ENCODE measurements at places on chromosomes 4 and X. TPM values are rescaled to one million over a fixed set of nuclear protein-coding genes. Genes with fewer than 3 reads are reported as not detected.

DNA sequence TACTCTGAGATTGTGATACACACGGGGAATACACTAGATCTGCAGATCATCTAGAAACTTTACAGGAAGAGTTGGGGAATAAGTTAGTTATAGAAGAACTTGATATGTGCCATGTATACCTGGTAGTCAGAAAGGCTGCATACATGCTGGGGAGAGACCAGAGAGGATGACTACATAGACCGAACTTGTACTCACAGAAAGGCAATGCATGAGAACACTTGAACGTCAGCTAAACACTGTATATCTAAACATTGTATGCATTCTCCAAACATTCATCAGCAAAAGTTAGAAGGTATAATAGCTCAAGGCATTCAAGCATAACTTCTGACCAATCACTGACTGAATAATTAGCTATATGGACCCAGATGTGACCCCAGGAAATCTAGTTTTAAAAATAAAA is 78.0 kb upstream of the PDHA2 start:
- H3K4me3 ChIP-seq, result no peak overlapping the region
- H3K27me3 ChIP-seq, result no peaks in the 10 kb centered on the region
- no peak overlapping the region for H3K27ac ChIP-seq

- H3K27ac ChIP-seq, result no peak overlapping the region
- H3K4me3 ChIP-seq, result peak overlapping the region; percentile 48
- H3K4me1 ChIP-seq, result peaks cover 9% of the 10 kb centered on the region
- no peaks in the 10 kb centered on the region for H3K36me3 ChIP-seq
Observed at GRCh38 chr4:80266902-80267380, 477 bp downstream of the FGF5 start.

GRCh38 chrX:10929747-10930146 is 181.4 kb upstream of the HCCS start:
- no peak for DNase-seq
- no peak overlapping the region for H3K4me3 ChIP-seq
- no peak overlapping the region for H3K27ac ChIP-seq
- no peaks in the 10 kb centered on the region for H3K36me3 ChIP-seq
- no peaks in the 10 kb centered on the region for H3K4me1 ChIP-seq
- no peaks in the 10 kb centered on the region for H3K27me3 ChIP-seq

- DNase-seq, result no peak
- no peak overlapping the region for H3K27ac ChIP-seq
- no peak overlapping the region for H3K4me3 ChIP-seq
- H3K4me1 ChIP-seq, result no peaks in the 10 kb centered on the region
Observed at GRCh38 chrX:9614016-9614415, 149.2 kb downstream of the TBL1X start.

GRCh38 chr4:137069473-137069872 is 462.8 kb downstream of the PCDH18 start:
- no peak overlapping the region for H3K27ac ChIP-seq
- no peaks in the 10 kb centered on the region for H3K27me3 ChIP-seq
- DNase-seq, result no peak
- no peaks in the 10 kb centered on the region for H3K36me3 ChIP-seq
- no peaks in the 10 kb centered on the region for H3K4me1 ChIP-seq

DNA sequence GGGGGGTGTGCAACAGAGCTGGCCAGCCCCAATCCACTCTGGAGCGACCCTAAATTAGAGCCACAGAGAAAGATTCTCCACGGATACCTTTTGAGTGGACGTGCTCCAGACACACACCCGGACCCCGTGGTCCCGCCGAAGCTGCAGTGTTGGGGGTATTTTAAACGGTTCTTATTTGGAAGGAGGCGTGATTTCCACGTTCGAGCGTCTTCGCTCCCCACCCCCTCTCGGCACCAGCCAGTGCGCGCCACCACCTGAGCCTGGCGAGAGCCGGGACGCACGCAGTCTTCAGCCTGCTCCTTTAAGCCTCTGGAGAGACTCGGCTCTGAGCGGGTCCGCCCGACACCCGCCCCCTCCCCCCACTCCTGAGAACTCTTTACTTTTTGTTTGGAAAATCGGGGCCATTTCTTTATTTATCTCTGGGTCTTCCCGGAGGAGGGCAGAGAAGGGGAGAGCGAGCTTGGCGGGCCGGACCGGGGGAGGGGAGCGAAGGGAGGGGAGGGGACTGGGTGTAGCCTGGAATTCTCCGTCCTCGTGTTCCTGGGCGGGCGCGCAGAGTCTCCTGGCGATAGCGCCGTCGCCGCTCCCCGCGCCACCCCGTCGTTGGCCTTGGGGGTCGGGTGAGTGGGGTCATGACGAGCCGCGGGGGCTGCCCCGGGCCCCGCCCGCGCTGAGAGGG is 668 bp upstream of the PTCHD1 start:
- peak; percentile 67 for DNase-seq
- peaks cover 90% of the 10 kb centered on the region for H3K27me3 ChIP-seq
- H3K27ac ChIP-seq, result peak overlapping the region; percentile 49
- peak overlapping the region; percentile 55 for H3K4me3 ChIP-seq
- peaks cover 6% of the 10 kb centered on the region for H3K4me1 ChIP-seq

GRCh38 chr4:87144356-87144755 is 76.1 kb downstream of the KLHL8 start:
- no peaks in the 10 kb centered on the region for H3K27me3 ChIP-seq
- H3K36me3 ChIP-seq, result no peaks in the 10 kb centered on the region
- no peak overlapping the region for H3K4me3 ChIP-seq
- DNase-seq, result peak; percentile 20
- H3K4me1 ChIP-seq, result no peaks in the 10 kb centered on the region
- peak overlapping the region; percentile 53 for H3K27ac ChIP-seq

DNA sequence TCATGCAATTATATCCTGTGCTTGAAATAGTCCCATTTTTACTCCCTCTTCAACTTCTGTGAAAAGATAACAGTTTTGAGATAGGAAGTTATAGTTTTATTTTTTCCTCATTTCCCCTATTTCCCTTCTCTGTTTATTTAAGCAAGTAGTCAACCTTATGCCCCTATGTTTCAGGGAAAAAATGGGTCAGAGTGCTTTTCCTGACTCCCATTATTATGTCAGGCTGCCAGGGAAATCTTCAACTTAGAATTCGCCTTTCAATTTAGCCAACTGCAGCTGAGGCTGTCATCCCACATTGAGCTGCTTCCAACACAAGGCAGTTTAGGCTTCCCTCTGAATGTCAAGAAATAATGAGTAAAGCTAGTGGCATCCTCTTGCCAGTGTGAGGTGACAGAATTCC is 42.3 kb downstream of the NXT2 start:
- no peak overlapping the region for H3K27ac ChIP-seq
- no peaks in the 10 kb centered on the region for H3K36me3 ChIP-seq
- no peak overlapping the region for H3K4me3 ChIP-seq
- no peaks in the 10 kb centered on the region for H3K4me1 ChIP-seq

GRCh38 chr4:80538276-80538926 is 202.9 kb downstream of the CFAP299 start:
- no peak overlapping the region for H3K4me3 ChIP-seq
- H3K4me1 ChIP-seq, result peaks cover 6% of the 10 kb centered on the region
- no peak for DNase-seq
- no peak overlapping the region for H3K27ac ChIP-seq
- no peaks in the 10 kb centered on the region for H3K27me3 ChIP-seq

GRCh38 chr4:17310269-17310652 is 201.6 kb downstream of the QDPR start:
- H3K27ac ChIP-seq, result no peak overlapping the region
- H3K4me3 ChIP-seq, result no peak overlapping the region
- H3K27me3 ChIP-seq, result no peaks in the 10 kb centered on the region
- no peak for DNase-seq
- H3K4me1 ChIP-seq, result no peaks in the 10 kb centered on the region

DNA sequence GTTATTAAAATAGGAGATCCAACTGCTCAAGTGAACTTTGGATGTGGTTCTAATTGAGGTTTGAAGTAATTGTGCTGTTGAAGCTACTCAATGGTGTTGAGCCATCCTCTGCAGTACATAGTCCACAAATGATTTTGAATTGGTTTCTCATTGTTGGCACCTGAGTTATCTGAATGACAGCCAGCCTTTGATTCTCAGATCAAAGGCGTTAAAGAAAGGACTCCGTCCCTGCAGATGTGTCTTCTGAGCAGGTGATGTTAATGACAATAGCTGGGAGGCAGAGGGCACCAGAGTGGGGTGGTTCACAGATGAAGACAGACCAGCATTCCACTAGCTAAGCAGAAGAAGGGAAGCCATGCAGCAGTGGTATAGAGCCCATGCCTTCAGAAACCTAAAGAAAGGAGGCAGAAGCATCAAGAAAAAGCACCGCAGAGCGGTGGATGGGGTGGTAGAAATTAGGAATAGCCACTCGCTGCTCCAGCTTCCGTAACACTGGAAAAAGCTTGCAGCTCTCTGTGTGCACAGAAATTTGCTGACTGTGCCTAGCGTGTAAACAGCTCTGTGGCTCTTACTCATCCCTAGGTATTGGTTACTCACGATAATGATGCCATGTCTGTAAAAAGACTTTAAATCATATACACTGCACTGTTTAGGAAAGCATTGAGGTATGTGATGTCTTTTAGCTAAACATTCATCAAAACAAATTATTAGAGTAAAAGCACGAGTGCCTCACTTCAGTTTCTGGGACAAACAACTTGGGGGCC is 79.2 kb upstream of the CLCN4 start:
- H3K27ac ChIP-seq, result no peak overlapping the region
- DNase-seq, result no peak
- H3K4me3 ChIP-seq, result no peak overlapping the region
- no peaks in the 10 kb centered on the region for H3K27me3 ChIP-seq
- H3K4me1 ChIP-seq, result no peaks in the 10 kb centered on the region

- H3K4me1 ChIP-seq, result no peaks in the 10 kb centered on the region
- peak; percentile 95 for DNase-seq
- H3K4me3 ChIP-seq, result peak within 1 kb of the TSS; percentile 46
- H3K27ac ChIP-seq, result peak within 1 kb of the TSS; percentile 97
Observed at GRCh38 chrX:47560934-47561658, at the start of gene ARAF. Gene ARAF (plus strand): TSS chrX:47561205. CDS start chrX:47562968, 1,763 bp downstream.

GRCh38 chr4:121098266-121098665 is 25.9 kb upstream of the NDNF start:
- H3K4me3 ChIP-seq, result no peak overlapping the region
- no peaks in the 10 kb centered on the region for H3K36me3 ChIP-seq
- no peaks in the 10 kb centered on the region for H3K27me3 ChIP-seq
- no peak for DNase-seq

GRCh38 chr4:109040441-109040840 is 262.0 kb downstream of the COL25A1 start:
- no peak for DNase-seq
- H3K4me1 ChIP-seq, result no peaks in the 10 kb centered on the region
- no peaks in the 10 kb centered on the region for H3K36me3 ChIP-seq
- H3K27ac ChIP-seq, result no peak overlapping the region

DNA sequence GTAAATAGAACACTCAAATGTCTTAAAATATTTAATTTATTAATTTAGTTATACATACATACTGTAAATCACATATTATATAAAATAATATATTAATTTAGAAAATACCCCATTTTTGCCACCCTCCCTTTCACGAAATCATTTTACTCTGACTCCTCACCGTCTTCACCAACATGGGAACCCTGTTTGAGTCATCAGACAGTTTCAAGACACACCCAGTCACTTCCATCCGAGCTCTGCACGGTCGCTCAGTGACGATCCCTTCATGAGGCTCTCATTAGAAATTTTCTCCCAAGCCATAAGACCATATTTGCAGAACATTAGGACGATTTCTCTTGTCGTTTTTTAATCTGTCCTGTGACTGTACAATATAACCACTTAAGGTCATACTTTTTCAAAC is 14.5 kb downstream of the ZNF275 start:
- no peaks in the 10 kb centered on the region for H3K36me3 ChIP-seq
- H3K27me3 ChIP-seq, result no peaks in the 10 kb centered on the region
- no peak overlapping the region for H3K27ac ChIP-seq
- no peak overlapping the region for H3K4me3 ChIP-seq
- no peak for DNase-seq
- H3K4me1 ChIP-seq, result no peaks in the 10 kb centered on the region

GRCh38 chr4:177441803-177442622 is at the start of gene AGA:
Gene AGA (minus strand): TSS chr4:177442437. CDS start chr4:177442375, 62 bp downstream.
- H3K27me3 ChIP-seq, result no peaks in the 10 kb centered on the region
- peak; percentile 98 for DNase-seq
- peaks cover 10% of the 10 kb centered on the region for H3K4me1 ChIP-seq
- H3K36me3 ChIP-seq, result no peaks in the 10 kb centered on the region

GRCh38 chrX:44071847-44072551 is 98.8 kb upstream of the NDP start:
- no peaks in the 10 kb centered on the region for H3K36me3 ChIP-seq
- DNase-seq, result peak; percentile 17
- no peaks in the 10 kb centered on the region for H3K4me1 ChIP-seq
- peak overlapping the region; percentile 64 for H3K27ac ChIP-seq
- H3K4me3 ChIP-seq, result no peak overlapping the region

DNA sequence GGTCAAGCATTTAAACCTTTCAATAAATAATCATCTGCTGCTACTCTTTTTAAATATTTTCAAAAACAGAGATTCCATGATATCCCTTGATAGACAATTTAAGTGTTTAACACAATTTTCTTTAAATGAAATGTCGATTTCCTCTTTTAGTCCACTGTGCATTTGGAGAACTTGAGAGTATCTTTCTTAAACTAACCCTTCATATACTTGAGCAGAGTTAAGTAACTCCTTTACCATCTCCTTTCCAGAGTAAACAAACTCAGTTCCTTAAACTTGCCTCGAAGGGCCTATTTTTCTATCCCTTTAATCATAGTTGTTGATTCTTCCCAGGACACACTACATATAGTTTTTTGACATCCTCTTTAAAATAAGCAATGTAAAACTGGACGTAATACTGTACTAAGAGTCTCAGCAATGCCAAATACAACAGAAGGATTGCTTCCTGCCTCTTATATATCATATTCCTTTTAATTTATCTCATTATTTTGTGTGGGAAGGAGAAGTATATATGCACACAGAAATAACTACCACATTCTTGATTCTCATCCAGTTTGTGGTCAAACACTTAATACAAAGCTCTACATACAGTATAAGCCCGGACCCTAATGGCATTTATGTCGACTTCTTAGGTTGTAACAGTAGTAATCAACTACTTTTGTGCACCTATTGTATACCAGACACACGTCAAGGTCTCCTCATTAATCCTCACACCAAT is 22.8 kb downstream of the RAB28 start:
- H3K27ac ChIP-seq, result no peak overlapping the region
- no peaks in the 10 kb centered on the region for H3K36me3 ChIP-seq

DNA sequence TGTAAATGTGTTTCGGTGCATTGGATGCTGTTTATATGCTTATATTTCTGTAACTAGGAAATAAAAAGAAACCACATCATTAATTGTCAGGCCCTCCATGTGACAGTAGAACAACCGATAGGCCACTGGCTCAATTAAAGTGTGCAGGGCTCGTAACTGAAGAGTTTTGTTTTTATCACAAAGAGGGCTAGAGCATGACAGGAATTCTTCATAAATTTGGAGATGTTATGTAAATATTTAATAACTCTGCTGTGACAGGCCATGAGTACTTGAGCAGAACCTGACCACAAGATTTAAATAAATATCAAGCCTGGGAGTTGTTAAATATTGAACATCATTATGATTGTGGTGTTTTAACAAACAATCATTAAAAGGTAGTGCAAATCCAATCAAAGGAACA is 55.9 kb downstream of the MID1 start:
- H3K36me3 ChIP-seq, result no peaks in the 10 kb centered on the region
- H3K4me1 ChIP-seq, result no peaks in the 10 kb centered on the region
- no peaks in the 10 kb centered on the region for H3K27me3 ChIP-seq
- no peak overlapping the region for H3K4me3 ChIP-seq

- no peaks in the 10 kb centered on the region for H3K36me3 ChIP-seq
- H3K27ac ChIP-seq, result peak overlapping the region; percentile 45
Observed at GRCh38 chrX:44972132-44972531, 99.1 kb downstream of the KDM6A start.

Gene ANOS1
- 6.4 TPM for total RNA-seq

Gene KCND1
- 0.64 TPM for total RNA-seq

Gene GPR34
- 0.88 TPM for total RNA-seq

Gene SLC49A3
- total RNA-seq, result 8.5 TPM

Gene NLRP2B
- total RNA-seq, result not detected

Gene ARHGAP4
- 3.3 TPM for total RNA-seq

Measured in hepatocyte (in vitro differentiated cells).